ENCODE measurements at places on chromosomes 12 and 14.

GRCh38 chr12:32651151-32651955 is 27.7 kb upstream of the DNM1L start:
- no peak for DNase-seq

DNA sequence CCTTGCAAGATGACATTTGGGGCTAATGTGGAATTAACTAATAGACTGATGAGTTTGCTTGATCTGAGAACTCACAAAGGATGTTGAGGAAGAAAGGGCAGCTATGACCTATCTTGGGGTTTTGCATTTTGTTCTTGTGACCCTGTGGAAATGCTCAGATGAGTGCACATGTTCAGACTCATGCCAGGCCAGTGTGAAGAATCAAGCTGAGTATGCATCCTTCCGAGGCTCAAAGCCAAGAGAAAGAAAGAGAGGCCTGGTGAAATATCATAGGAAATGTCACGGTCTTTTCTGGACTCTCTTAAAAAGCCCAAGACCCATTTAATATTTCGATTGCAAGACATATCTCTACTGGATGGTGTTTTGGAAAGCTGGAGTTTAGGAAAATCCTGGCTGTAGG is 96.3 kb downstream of the CACNA1C start:
- no peak for DNase-seq

GRCh38 chr14:98223106-98223505 is 1048.9 kb downstream of the BCL11B start:
- DNase-seq, result no peak

DNA sequence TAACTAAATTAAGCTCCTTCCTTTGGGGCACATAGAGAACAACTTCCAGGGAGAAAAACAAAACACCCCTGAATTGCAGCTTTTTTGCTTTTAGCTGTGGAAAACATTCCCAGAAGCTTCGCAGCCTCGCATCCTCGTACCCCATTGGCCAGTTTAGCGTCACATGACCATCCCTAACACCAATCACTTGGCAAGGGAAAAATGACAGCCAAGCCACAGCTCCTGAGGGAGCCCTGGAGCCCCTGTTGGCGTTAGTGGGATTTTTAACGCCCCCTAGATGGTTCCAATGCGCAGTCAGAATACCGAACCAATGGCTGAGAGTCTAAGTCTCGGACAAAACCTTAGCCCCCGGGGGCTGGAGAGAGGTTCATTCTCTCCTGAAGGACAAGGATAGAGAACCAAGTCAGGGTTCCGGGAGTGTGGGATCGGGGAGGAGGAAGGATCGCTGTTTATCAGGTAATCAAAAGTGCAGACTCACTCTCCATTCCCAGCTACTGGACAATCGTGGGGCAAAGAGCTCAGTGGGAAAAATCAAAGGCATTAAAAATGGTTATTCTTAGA is 135.6 kb upstream of the HIF1A start:
- peak; percentile 28 for DNase-seq

- no peak for DNase-seq
Observed at GRCh38 chr12:42346403-42347002, 20.5 kb downstream of the PPHLN1 start.

- no peak for DNase-seq
Observed at GRCh38 chr14:50943261-50943942, 881 bp downstream of the PYGL start.

GRCh38 chr14:81449576-81449975 is 49.5 kb upstream of the STON2 start:
- no peak for DNase-seq

DNA sequence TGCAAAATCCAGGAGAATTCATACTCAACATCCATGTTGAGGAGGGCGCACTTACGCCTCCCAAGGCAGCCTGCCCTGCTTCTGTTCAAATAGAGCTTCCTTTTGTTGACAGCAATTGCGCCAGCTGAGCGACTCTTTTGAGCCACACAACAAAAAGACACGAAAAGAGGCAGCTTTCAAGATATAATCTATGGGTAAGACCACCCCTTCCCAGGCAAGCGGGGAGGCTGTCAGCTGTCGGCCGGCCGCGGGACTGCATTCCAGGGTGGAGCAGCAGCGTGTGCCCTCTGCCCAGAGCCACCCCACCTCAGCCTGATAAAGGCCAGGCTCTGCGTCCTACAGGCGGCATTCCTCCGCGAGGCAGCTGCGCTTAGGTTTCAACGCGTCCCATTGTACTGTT is 15.8 kb upstream of the STAB2 start:
- DNase-seq, result no peak

- DNase-seq, result no peak
Observed at GRCh38 chr14:75069811-75070145, 337 bp downstream of the ZC2HC1C start.

- DNase-seq, result no peak
Observed at GRCh38 chr14:37411079-37411735, 183.8 kb downstream of the FOXA1 start.

GRCh38 chr12:19130224-19131024 is 891 bp downstream of the PLEKHA5 start:
- DNase-seq, result no peak

DNA sequence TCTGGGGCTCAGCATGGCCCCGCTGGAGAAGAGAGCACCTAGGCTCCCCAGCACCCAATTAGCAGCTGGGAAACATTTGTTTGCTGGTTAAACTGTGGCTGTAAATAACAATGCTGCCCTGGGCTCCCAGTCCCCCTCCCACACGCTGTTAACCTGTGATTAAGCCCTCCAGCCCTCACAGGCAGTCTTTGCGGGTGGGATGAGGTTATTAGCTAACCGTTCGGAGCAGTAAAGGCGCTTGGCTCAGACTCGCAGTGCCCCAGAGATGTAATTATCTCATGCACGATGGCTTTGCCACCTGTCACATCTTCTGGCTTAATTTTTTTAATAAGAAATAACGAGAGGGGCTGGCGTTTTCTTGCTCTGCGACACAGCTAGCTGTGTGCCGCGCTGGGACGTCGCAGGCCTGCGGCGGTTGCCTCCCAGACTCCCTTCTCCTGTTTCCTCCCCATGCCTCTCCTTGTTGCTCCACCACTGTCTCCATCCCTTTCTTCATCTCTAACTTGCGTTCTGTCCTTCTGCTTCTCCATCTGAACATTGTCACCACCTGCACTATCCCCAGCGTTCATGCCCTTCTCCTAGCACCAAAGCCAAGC is 239.2 kb upstream of the FKBP4 start:
- DNase-seq, result no peak

DNA sequence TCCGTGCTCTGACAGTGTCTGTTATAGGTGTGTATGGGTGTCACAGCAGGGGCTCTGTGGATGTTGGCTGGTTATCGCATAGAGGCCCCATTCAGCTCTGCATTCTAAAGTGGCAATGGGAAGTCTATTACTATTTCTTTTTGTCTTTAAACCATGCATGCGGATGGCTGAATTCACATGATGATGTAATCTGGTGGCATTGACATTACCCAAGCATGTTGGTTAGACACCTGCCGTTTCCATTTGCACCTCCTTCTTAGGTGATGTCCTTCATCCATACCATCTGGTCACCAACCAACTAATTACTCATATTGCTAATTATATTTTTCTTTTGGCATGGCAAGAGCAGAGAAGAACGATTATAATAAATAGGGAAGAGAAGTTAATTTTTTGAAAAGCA is 270.8 kb upstream of the RGS6 start:
- DNase-seq, result no peak

- no peak for DNase-seq
Observed at GRCh38 chr12:106025129-106025528, 113.6 kb downstream of the NUAK1 start.

- no peak for DNase-seq
Observed at GRCh38 chr12:15364221-15365160, 42.2 kb downstream of the PTPRO start.

- DNase-seq, result peak; percentile 29
Observed at GRCh38 chr14:77098529-77099353, 683 bp downstream of the CIPC start.

DNA sequence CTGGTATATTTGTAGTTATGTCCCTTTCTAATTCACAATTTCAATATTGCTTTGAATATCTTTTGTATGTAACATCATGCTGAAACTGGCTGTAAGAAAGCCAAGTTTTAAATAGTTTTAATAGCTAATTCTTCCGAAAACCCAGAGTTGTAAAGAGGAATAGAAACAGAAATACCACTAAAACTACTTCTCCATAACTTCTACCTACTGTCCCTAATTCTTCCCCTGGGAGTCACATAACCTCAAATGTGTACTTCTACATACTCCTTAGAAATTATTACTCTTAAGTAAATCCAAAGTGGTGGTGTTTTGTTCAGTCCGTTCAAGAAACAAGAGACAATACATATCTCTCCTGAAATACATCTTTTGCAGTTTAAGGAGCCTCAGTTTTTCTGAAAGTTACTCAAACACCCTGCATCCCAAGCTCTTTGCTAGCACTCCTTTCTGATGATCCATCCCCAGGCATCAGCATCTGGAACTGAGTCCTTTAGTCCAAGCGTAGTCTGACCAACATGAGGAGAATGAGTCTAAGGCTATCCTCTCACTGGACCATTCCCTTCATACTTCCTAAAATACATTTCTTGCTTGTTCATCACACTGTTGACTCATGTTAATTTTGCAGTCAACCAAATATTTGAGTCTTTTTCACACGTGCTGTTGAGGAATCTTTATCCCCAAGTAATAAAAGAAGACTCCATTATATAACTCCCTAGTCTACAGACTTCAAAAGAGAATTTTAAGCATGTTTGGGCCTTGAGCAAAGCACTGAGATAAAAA is 214.3 kb upstream of the NUDT4 start:
- DNase-seq, result no peak
